ENCODE measurements at places on chromosomes 16 and 17.

DNA sequence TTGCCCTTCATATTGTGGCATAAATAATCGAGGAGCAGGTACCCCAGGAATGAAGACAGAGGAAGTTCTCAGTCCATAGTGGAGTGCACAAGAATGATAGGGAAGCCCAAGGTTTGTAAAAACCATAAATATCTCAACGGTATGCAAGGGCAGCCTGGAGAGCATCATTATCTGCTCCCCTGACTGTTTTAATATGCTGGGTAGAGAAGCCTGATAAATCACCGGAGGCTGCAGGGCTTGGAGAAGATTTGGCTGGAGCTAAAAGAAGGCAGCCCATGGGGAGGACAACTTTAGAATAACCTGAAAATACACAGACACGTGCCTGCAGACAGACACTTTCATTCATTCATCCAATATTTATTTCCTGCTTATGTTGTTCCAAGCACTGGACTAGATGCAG lies 205.2 kb upstream of the RPL38 start:
- H3K27me3 ChIP-seq = no peaks in the 10 kb centered on the region
- no peak overlapping the region for H3K4me3 ChIP-seq
- no peak for DNase-seq
- no peaks in the 10 kb centered on the region for H3K4me1 ChIP-seq

DNA sequence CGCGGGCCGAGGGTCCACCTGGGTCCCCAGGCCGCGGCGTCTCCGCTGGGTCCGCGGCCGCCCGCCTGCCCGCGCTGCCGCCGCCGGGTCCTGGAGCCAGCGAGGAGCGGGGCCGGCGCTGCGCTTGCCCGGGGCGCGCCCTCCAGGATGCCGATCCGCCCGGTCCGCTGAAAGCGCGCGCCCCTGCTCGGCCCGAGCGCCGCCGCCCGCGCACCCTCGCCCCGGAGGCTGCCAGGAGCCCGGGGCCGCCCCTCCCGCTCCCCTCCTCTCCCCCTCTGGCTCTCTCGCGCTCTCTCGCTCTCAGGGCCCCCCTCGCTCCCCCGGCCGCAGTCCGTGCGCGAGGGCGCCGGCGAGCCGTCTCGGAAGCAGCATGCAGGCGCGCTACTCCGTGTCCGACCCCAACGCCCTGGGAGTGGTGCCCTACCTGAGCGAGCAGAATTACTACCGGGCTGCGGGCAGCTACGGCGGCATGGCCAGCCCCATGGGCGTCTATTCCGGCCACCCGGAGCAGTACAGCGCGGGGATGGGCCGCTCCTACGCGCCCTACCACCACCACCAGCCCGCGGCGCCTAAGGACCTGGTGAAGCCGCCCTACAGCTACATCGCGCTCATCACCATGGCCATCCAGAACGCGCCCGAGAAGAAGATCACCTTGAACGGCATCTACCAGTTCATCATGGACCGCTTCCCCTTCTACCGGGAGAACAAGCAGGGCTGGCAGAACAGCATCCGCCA lies 504 bp downstream of the FOXC2 start:
- peaks cover 7% of the 10 kb centered on the region for H3K4me1 ChIP-seq
- peak overlapping the region; percentile 91 for H3K27ac ChIP-seq
- H3K27me3 ChIP-seq = no peaks in the 10 kb centered on the region
- DNase-seq = peak; percentile 74

DNA sequence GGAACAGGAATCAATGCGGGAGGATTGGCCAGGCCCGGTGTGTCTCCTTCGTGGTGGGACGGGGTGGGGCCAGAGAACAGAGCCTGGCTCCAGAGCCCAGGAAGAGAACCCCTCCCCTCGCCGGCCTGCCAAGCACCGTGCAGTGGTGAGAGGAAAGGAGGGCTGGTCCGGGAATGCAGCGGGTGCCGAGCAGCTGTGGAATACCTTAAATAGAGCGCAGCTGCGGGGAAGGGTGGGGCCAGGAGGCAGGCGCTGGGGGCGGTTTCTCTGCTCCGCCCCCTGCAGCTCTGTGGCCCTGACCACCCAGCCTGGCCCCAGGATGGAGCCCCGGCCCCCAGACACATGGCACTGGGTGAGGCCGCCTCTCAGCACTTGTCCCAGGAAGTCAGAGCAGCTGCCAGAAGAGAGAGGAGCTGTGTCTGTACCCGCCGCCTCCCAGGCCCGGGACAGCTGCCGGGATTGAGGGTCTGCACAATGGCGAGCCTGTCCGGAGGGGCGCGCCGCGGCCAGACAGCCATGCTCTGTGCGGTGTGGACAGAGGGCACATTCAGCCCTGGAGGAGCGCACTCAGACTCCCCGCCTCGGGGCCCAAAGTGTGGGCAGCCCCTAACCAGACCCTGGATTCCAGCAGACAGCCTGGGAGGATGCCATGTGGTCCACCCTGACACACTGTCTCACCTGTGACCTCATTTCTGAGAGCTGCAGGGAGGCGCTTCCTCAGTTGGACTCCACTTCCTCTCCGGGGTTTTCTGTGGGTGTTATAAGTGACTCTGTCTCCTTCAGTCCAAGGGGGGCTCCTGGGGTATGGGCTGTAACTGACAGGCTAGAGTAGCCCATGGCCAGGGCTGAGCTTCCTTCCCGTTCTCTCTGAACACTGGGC lies 268.8 kb downstream of the SEC14L1 start:
- DNase-seq = peak; percentile 92
- no peaks in the 10 kb centered on the region for H3K27me3 ChIP-seq

DNA sequence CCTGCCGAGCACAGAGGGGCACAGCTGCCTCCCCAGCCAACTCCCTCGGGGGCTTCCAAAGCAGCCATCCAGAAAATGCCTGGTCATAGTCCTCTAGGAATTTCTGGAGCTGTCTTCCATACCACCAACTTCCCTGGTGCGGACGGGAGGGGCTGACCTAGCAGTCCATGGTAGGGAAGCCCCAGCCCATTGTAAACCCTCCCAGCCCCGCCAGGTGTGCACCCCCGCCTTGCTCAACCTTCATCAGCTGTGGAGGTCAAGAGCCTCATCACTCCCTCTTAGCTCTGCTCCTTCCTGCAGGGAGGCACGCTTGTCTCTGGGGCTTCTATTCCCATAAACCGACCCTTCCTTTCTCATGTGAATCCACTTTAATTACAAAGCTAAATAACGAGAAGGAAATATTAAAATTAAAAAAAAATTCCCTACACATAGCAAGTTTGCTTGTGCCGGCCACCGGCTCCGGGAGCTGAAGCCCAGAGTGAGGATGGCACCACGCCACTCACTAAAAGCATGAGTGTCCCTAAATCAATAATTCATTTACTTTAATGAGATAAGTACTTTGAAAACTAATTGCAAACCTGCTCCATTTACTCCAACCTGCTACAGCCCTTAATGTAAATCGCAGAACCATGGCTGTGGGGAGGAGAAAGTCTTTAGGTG lies 181.4 kb downstream of the ENGASE start:
- no peak overlapping the region for H3K4me3 ChIP-seq
- no peaks in the 10 kb centered on the region for H3K27me3 ChIP-seq
- H3K27ac ChIP-seq = no peak overlapping the region
- H3K4me1 ChIP-seq = no peaks in the 10 kb centered on the region

DNA sequence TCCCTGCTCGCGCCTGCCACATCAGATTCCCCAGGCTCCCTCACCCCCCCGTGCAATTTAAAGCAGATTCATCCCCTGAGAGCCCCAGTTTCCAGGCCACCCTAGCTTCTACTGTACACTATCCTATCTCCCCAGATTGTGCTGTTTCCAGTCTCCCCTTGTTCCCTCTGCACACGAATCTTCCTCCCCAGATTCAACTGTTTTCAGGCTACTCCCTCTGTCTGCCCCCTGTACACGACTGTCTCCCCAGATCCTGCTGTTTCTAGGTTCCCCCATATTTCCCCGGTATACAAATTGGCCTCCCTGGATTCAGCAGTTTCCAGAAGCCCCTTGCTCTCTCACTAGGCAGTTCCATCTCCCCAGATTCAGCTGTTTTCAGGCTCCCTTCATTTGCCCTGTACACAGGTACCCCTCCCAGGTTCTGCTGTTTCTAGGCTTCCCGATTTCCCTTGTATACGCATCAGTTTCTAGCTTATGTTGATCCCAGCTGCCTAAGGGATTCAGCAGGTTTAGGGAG lies 22.9 kb downstream of the COPZ2 start:
- no peaks in the 10 kb centered on the region for H3K27me3 ChIP-seq
- no peak overlapping the region for H3K4me3 ChIP-seq
- peaks cover 4% of the 10 kb centered on the region for H3K4me1 ChIP-seq

DNA sequence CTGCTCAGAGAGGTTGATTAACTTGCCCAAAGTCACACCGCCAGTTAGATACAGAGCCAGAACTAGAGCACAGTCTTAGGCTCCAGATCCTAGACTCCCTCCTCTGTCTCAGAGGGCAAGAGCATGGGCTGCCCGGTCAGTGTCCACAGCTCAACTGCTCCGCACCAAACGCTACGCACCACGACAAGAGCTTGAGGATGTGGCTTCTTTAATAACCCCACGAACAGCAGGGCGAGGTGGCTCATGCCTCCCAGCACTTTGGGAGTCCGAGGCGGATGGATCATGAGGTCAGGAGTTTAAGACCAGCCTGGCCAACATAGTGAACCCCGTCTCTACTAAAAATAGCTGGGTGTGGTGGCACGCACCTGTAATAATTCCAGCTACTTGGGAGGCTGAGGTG lies 21.4 kb downstream of the FA2H start:
- no peaks in the 10 kb centered on the region for H3K27me3 ChIP-seq
- no peaks in the 10 kb centered on the region for H3K4me1 ChIP-seq
- H3K36me3 ChIP-seq = no peaks in the 10 kb centered on the region
- no peak overlapping the region for H3K4me3 ChIP-seq
- no peak overlapping the region for H3K27ac ChIP-seq

GRCh38 chr16:78175287-78175686 lies 75.8 kb downstream of the WWOX start:
- no peak overlapping the region for H3K27ac ChIP-seq
- no peaks in the 10 kb centered on the region for H3K4me1 ChIP-seq

GRCh38 chr17:76543826-76544545 lies 4.1 kb downstream of the PRCD start:
- H3K4me3 ChIP-seq = no peak overlapping the region
- peaks cover 4% of the 10 kb centered on the region for H3K4me1 ChIP-seq
- no peak overlapping the region for H3K27ac ChIP-seq
- peaks cover 3% of the 10 kb centered on the region for H3K27me3 ChIP-seq

Data from ascending aorta (tissue), 2 donors.